ENCODE measurements at places on chromosomes 11 and 22.

DNA sequence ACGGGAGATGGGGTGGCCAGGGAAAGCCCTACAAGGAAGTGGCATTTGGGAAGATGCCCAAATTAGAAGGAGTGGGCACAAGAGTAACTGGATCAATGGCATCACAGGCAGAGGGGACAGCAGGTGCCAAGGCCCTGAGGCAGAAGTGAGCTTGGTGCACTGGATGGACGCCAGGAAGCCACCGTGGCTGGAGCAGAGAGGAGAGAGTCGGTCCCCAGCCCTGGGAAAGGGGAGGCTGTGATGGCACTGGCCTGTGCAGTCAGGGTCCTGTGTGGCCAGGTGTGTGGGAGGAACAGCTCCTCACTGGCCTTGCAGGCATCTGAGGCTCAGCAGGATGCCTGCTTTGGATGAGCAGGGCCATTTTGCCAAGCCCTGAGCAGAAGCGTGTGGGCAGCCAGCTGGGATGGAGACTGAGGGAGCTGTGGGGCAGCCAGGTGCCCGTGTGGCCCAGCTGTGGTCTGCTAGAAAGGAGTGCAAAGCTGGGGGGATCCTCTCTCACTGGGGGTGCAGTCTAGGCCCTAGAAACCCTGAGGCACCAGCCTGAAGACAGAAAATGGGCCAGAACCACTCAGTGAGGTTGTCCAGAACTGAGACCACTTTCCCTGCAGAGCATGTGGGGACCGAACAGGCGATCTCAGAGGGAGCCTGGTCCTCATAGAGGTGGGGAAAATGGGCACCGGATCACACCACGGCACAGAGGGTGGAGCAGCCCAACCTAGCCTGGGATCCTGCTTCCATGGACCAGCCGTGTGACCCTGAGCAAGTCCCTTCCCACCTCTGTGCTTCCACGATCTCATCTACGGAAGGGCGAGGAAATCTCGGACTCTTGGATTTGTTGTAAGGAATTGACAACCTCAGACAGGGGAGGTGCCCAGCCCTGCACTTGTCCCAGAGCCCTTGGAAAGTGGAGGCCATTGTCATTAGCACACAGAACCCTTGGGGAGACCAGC lies 78.6 kb upstream of the RTL6 start:
- DNase-seq: no peak

- peak; percentile 62 for DNase-seq
These were observed 61.9 kb downstream of the MED15 start for GRCh38 chr22:20569059-20570058.

- DNase-seq: no peak
These were observed 462.8 kb downstream of the FAM181B start for GRCh38 chr11:82270870-82271269.

- DNase-seq: peak; percentile 83
These were observed 4.8 kb upstream of the POU2F3 start for GRCh38 chr11:120235024-120235628.

DNA sequence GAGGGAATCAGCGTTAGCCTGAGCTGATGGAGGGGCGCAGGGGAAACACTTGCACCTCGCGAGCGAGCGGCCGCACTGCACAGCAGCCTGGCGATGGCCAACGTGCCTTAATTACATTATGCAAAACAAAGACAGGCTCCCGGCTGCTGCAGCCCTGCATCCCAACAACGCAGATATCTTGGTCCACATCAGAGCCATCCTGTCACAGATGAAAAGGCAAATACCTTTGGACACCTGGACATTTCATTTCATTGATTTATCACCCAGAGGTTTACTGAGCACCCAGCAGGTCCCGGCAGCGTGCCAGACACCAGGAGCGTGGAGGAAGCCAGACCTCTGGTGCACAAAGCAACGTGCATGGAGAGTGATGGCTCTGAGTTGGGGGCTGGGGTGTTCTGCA lies 843.0 kb downstream of the TBC1D22A start:
- no peak for DNase-seq

- DNase-seq: no peak
These were observed 8.2 kb downstream of the PATL1 start for GRCh38 chr11:59660621-59661020.

- DNase-seq: peak; percentile 46
These were observed 404 bp downstream of the DCHS1 start for GRCh38 chr11:6655020-6655789.

- no peak for DNase-seq
These were observed 2.9 kb upstream of the SVIP start for GRCh38 chr11:22832315-22833015.

- peak; percentile 47 for DNase-seq
These were observed 14.6 kb downstream of the SPECC1L start for GRCh38 chr22:24285245-24285644.

DNA sequence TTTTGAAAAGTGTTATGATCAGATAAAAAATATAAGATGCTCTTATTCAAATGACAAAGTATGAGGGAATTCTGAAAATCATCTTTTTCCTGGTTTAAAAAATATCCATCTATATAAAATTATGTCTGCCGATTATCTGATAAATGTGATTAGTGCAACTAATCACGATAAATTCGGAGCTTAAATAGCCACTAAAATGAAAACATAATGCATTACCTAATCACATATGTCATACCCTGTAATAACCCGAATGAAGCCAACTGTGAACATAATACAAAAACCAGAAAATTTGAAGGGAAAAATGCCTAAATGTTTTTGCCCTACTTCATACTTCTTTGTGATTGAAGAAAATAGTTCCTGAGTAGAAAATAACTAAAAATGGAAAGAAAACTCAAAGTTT lies 808.4 kb upstream of the LUZP2 start:
- no peak for DNase-seq

DNA sequence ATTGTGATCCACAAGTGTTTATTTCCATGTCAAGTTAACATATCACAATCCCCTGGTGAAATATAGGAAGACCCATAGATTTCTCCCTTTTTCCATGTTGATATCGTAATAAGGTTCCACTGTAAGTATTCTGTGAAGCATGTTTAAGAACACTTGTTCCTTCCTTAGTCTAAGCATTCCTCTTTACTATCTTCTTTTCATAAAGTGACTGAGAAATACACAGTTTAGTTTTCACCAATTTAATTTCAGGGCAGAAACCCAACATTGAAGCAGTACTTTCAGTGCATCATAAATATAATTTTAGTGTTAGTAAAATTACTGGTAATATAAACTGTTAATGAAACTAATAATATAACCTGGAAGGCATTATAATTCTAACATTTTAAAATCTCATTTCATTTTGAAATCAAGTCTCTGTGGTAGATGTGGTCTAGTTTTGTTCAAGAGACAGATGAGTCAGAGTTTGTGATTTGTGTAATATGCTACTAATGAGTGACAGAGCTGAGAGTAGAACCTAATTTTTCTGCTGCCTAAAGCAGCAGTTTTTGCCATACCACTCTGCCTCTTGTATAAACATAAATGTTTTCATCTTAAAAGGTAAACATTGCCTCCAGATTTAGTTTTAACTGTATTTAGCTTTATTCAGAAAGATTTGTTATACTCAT lies 79.4 kb downstream of the ATM start:
- DNase-seq: no peak

GRCh38 chr22:23396362-23397007 lies 183.6 kb downstream of the IGLL1 start:
- DNase-seq: no peak

- no peak for DNase-seq
These were observed 5.5 kb downstream of the C11orf91 start for GRCh38 chr11:33695051-33695566.

DNA sequence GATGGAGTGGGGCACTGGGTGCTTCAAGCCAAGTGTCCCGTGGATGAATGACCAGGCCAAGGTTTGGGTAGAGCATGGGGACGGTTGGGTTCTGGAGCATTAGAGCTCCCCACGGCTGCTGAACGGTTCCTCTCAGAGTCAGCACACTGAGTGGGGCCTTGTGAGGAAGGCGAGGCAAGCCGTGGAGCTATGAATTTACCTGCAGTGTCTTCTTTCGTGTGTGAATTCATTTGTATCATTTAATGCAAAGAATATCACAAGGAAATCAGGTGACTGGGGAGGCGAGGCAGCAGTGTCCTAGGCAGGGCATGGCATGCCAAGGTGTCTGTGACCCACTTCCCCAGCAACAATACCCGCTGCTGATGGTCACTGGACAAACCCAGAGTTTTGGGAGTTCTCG lies 343.5 kb upstream of the B3GAT1 start:
- no peak for DNase-seq

- no peak for DNase-seq
These were observed 146.9 kb downstream of the TRIM29 start for GRCh38 chr11:119991022-119991404.

DNA sequence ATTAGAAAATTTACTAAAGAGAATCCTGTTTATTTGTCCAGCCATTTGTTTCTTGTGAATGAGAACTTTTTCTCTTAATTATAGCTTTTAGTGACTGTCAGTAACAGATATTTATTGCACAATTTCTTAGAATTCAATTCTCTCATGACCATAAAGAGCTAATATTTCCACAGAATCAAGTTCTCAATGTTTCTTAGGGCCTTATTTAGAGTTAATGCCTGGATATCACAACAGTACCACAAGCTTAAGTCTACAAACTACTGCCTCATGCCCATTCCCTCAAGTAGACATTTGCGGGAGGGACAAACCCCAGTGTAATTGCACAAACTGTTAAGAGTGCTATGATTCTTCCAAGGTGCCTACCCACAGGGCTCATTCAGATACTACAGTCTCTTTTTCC lies 199.7 kb upstream of the POU2AF2 start:
- DNase-seq: no peak

GRCh38 chr11:64762674-64763525 lies 3.1 kb upstream of the PYGM start:
- peak; percentile 60 for DNase-seq

GRCh38 chr11:78228467-78228866 lies 39.7 kb downstream of the USP35 start:
- peak; percentile 28 for DNase-seq

DNA sequence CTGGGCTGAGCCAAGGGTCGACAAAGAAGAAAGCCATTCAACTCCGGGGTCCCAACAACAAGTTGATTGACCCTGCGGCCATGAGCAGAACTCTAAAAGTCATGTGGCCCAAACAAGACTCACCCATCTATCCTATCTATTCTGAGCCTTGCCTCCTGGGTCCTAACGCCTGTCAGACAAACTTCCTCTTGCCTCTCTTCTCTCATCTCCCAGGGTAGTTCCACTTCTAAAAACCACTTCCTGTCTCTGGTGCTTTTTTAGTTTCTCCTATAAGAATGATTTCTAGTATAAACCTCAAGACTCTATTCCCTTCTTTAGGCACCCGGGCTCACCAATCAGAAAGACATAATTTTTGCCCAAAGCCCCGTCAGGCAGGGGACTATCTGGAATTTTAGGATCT lies 530.2 kb downstream of the DLG2 start:
- DNase-seq: no peak

DNA sequence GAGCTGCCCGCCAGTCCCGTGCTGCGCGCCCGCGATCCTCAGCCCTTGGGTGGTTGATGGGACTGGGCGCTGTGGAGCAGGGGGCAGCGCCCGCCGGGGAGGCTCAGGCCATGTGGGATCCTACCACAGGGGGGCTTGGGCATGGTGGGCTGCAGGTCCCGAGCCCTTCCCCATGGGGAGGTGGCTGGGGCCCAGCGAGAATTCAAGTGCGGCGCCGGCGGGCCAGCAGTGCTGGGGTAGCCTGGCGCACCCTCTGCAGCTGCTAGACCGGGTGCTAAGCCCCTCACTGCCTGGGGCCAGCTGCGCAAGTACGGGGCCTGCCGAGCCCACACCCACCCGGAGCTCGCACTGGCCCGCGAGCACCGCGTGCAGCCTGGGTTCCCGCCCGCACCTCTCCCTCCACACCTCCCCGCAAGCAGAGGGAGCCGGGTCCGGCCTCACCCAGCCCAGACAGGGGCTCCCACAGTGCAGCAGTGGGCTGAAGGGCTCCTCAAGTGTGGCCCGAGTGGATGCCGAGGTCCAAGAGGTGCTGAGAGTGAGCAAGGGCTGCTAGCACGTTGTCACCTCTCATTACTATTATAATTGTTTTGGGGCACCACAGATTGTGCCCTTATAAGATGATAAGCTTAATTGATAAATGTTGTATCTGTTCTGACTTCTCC lies 333.2 kb downstream of the CASP12 start:
- no peak for DNase-seq

DNA sequence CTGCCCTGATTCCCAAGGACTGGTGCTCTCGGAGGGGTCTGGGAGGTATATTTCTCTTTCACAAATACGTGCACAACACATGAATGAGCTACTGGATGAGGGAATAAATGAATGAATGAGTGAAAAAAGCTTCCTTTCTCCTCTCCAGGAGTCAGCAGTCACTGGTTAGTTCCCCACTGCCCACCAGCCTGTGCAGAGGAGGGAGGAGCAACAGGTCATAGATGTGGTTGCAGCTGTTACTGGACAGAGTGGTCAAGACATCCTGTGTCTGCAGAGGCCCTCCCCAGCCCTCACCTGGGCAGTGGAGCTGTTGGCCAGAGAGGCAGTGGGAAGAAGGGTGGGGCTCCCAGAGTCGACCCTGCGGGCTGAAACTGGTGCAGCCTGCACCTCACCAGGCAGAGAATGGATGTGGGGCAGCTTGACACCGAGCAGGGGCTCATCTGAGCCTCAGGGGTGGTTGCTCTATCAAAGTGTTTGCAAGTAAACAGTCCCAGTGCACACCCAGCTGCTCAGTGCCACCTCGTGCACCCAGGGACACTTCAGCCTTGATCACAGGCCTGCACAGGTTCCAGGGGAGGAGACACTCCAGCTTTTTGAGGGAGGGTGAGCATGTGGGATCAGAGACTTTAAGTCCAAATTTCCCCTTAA lies 1.4 kb upstream of the VPREB1 start:
- no peak for DNase-seq

GRCh38 chr22:28072066-28072465 lies 153.0 kb upstream of the PITPNB start:
- DNase-seq: no peak

GRCh38 chr11:63146581-63146980 lies 2.6 kb upstream of the SLC22A24 start:
- no peak for DNase-seq

- peak; percentile 73 for DNase-seq
These were observed 27.8 kb downstream of the MORC2 start for GRCh38 chr22:30940685-30941362.

GRCh38 chr11:86801364-86801763 lies 1.0 kb downstream of the PRSS23 start:
- no peak for DNase-seq

- no peak for DNase-seq
These were observed 23.4 kb upstream of the WNT7B start for GRCh38 chr22:46000081-46001027.

GRCh38 chr22:45717789-45718188 lies 46.2 kb downstream of the ATXN10 start:
- DNase-seq: no peak

GRCh38 chr11:124769806-124770774 lies 8.0 kb upstream of the ESAM start:
- no peak for DNase-seq

GRCh38 chr11:130167146-130167545 lies 7.6 kb downstream of the ST14 start:
- DNase-seq: no peak

GRCh38 chr11:79670882-79671281 lies 230.1 kb upstream of the TENM4 start:
- no peak for DNase-seq

- DNase-seq: no peak
These were observed 12.5 kb downstream of the TAF1D start for GRCh38 chr11:93728792-93729128.
